ENCODE measurements at places on chromosomes 4 and X. TPM values are rescaled to one million over a fixed set of nuclear protein-coding genes. Genes with fewer than 3 reads are reported as not detected.

GRCh38 chr4:7207628-7208231 lies 15.4 kb downstream of the SORCS2 start:
- no peak for DNase-seq

Gene ADH4
- total RNA-seq: not detected

DNA sequence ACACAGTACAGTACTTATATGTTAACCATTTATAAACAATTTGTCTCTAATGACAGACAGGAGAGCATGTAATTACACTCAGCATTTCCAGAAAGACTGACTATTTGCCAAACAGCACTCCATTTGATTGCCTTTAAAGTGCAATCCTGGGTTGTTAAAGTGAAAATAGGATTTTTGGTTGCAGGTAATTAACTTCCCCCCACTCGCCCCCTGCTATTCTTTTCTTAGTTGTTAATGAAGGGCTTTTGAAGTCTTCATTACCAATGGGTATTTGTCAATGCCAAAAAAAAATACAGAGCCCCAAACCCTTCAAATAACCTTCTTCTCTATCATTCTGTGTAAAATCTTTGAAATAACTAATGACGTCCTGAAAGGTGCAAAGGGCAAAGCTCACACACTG lies 825.6 kb downstream of the STPG2 start:
- DNase-seq: no peak

- DNase-seq: no peak
Measured at GRCh38 chrX:153638041-153638371, 9.0 kb upstream of the DUSP9 start.

DNA sequence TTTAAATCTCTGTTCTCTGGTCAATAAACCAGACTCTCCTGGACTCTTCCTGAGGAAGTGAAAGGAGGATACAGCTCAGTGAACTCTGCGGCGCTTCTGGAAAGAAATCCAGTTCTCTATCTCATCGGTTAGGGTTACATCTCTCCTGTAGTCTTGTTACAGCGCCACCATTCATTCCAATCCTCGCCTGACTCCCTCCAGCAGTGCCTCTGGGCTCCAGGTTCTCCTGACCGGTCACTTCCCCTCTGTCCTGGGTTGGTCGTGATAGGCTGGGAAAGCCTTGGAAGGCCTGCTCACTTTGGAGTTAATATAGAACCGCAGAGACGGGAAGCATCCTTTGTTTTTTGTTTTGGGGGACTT lies 97.0 kb upstream of the STOX2 start:
- no peak for DNase-seq

GRCh38 chr4:141416677-141417363 lies 196.1 kb downstream of the ZNF330 start:
- DNase-seq: no peak

Gene MSANTD1
- total RNA-seq: 1.7 TPM

Gene HSFX3
- total RNA-seq: not detected

Gene UGT2B11
- total RNA-seq: not detected

DNA sequence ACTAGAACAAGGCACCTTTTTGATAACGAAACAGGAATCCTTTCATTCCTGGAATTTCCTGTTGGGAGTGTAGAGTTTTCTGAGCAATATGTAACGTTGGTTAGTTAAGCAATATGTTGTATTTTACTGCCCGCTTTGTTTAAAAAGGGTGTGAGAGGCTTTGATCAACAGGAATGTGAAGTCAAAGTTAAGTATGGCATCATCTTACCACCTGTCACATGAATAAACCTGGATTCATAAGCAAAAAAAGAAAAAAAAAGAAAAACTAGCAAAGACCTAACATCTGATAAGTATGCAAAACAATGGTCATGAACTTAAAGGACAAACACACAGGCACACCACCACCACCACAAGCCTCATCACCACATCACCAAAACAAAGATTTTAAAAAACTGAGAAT lies 7.1 kb upstream of the CXCL5 start:
- no peak for DNase-seq

All from stomach (tissue), 19 donors.